A549 treated with CORT108297 at 1 μM for 4 hours (cell line): ENCODE measurements at places on chromosomes 3 and 15. TPM values are rescaled to one million over a fixed set of nuclear protein-coding genes. Genes with fewer than 3 reads are reported as not detected.

GHRL gene
- 0.14 TPM in 1 of 5 replicates, not detected in the others for total RNA-seq

IGF2BP2 gene
- total RNA-seq: 8.6 to 11.4 TPM (median 11.2 TPM) in 5 replicates

MCF2L2 gene
- 0.03 to 0.38 TPM (median 0.10 TPM) in 5 replicates for total RNA-seq

TIMP4 gene
- 10.1 to 13.8 TPM (median 12.3 TPM) in 5 replicates for total RNA-seq

PRTG gene
- total RNA-seq: 8.4 to 11.7 TPM (median 9.9 TPM) in 5 replicates

SERPINI2 gene
- not detected in 5 replicates for total RNA-seq

DGKG gene
- 7.7 to 12.5 TPM (median 8.6 TPM) in 5 replicates for total RNA-seq

MEGF11 gene
- 0.20 to 0.74 TPM (median 0.46 TPM) in 5 replicates for total RNA-seq

TMC3 gene
- not detected in 5 replicates for total RNA-seq

HEG1 gene
- total RNA-seq: 4.5 to 7.5 TPM (median 6.7 TPM) in 5 replicates

CASR gene
- not detected in 5 replicates for total RNA-seq

FAM81A gene
- total RNA-seq: 12.1 to 14.6 TPM (median 12.8 TPM) in 5 replicates

PATL2 gene
- total RNA-seq: 0.07 to 0.30 TPM (median 0.26 TPM) in 4 of 5 replicates, not detected in the other
